ENCODE measurements at places on chromosomes 5 and 9.

DNA sequence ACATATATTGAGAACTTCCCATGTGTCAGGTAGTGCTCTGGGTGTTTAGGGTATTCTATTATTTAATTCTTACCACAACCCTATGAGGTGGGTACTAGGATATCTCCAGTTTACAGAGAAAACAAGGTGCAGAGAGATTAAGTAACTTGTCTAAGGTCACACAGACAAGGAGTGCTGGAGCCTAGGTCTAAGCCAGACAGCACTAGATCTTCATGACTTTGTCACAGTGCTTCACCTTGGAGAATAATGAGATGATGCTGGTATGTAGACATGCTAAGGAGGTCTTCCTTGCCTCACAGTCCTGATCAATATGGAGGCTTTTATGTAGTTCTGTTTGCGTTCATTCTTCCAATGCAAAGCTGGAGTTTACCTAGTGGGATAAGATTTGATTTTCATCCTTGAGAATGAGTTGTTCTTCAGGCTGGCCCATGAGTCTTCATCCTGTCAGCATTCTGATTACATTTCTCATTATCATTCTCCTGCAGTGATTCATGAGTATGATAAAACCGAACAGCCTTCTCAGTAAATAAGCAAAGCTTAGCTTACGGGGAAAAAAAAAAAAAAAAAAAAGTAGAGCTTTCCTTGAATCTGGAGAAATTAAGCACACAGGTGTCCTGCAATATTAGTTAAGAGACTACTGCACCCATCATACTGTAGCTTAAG is 176.3 kb downstream of the C9orf152 start:
- no peak for DNase-seq

GRCh38 chr5:162283609-162284008 is 216.0 kb downstream of the GABRG2 start:
- no peak for DNase-seq

DNA sequence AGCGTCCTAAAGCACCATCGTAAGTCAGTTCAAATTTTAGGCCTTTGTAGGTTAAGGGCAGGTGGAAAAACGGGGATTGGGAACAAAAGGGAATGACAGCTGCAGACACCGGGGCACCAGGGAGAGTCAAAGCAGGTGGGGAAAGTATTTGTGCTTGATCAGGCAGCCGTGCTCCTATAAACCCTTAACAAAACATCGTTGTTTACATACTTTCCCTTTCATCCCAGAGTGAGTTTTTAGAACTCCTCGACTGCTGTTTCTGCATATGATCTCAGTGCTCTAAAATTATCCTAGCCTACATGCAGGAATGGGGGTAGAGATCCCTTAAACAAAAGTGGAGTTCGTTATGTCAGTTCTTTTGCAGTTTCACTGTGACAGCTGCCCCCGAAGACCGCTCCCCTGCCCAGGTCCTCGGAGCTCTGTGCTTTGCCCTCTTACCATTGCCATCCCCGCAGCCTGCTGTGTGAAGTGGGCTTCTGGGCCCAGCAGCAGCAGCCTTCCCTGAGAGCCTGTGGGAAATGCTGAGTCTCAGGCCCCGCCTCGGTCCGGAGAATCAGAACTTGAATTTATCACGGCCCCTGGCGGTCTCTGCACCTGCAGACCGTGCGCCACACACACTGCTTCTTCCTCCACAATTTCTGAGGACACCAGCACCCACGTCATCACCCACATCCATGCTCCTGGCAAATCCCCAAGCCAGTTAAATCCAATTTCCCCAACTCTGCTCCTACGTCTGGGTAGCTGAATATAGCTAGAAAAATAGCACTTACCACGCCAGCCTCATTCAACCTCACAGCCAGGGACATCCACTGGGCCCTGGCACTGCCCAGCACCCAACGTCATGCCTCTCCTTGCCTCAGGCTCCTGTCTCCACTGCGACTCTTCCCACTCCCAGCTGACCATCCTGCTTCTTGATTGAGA is 86.8 kb downstream of the NSUN2 start:
- no peak for DNase-seq

DNA sequence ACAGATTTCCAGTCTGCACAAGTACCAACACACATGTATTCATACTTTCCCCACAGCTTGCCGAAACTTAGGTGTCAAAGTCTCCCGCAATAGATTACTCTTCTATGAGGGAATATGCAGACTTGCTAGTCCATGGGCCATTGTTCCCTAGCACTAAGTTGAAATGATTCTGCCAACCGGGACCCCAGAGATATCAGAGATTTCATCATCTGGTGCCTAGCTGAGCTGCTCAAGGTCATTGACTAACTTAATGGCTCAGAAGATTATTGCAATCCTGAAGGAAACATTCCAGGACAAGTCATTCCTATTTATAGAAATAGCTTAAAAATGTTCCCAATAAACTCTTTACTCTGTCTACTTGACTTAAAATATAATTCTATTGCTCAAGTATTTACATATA is 202.6 kb downstream of the PIK3R1 start:
- DNase-seq, result no peak
